ENCODE measurements at places on chromosomes 4 and X. TPM values are rescaled to one million over a fixed set of nuclear protein-coding genes. Genes with fewer than 3 reads are reported as not detected.

TTC29 gene
- total RNA-seq, result 0.19 TPM

- DNase-seq, result no peak
Measured at GRCh38 chrX:103831342-103831802, 685 bp downstream of the RAB9B start.

DNA sequence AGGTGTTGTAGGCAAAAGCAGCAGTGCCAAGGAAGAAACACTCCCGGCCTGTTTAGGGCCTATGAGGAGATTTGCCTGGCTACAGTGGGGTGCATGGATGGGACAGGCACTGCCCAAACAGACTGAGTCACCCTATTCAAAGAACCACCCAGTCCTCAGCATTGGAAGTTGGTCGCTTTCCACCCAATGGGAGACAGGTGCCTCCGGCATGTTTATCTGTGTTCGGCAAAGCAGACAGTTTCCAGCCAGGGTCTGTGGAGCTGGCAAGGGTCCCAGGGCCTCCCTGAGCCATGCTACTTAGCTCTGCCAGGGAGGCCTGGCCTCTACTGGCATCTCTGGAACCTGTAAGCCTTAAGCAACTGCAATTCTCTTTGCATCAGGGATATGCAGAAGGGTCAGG is 165.1 kb upstream of the ATP6AP2 start:
- DNase-seq, result no peak

DNA sequence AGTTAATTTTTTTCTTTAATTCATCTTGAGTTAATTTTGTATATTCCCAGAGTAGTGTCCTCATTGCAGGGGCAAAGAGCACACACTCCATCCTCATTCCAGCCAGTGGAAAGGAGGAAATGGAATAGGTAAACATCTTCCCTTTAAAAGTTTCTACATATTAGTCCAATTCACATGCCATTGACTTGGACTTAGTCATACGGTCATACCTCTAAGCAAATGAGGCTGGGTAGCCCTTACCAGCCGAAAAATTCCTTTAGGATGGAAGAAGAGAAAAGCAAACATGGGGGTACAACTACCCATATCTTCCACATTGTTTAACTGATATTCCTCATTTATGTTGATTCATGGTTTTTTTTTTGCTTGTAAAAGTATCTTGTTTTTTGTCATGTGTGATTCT is 37.4 kb upstream of the NDP start:
- no peak for DNase-seq

- DNase-seq, result no peak
Measured at GRCh38 chrX:132956421-132957210, 1.8 kb downstream of the HS6ST2 start.

GRCh38 chr4:165626316-165626715 is 246.7 kb upstream of the TLL1 start:
- DNase-seq, result no peak

DNA sequence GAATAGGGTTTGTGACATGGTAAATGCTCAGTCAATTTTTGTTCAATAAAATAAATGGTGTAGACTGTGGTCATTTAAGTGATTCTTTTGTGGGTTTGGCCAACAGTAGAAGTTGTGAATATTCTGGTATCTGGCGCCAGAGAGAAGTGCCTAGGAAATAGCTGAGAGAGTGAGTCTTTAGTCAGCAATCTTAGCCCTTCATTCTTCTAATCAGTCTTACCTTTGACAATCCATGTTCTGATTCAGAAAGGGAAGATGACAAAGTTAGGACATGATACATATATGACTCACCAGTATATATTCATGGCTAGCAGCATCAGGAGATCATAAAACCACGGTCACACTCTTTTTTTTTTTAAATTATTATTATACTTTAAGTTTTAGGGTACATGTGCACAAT is 141.8 kb upstream of the PCDH18 start:
- peak; percentile 43 for DNase-seq

DNA sequence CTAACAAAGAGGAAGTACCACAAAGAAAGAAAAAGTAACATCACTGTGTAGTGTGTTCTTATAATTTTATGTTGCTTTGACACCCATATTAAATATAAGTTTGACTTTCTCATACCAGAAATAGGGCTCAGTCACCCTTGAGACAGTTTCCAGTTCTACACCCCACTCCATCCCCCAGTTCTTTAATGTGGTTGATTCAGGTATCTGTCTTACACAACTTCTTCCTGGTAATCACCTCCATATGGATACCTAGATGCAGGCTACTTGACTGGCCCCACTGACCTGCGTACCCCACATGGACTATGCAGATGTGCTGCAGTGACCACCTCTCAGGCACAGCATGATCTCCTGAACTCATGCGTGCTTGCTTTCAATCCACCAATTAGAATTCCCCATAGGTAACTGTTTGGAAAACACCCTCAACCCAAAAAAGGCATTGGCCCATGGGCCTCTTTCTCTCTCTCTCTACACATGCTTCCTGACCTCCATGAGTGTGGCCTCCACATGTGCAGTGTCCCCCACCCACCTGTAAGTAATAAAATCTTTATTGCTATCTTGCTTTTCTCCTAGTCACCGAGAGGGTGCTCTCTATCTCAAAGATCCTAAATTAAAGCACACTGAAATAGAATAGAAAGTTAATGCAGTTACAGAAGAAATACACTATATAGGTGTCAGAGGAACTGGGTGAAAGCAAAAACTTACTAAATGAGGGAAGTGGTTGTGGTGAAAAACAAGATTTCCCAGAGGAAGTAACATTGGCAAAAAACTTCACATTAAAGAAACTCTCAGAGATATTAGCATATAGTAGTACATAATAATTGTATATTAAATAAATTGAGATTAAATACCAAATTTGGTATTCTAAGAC is 98.4 kb downstream of the ZAR1 start:
- DNase-seq, result no peak
